ENCODE measurements at places on chromosomes 1 and 21. TPM values are rescaled to one million over a fixed set of nuclear protein-coding genes. Genes with fewer than 3 reads are reported as not detected.

Gene CD160
- total RNA-seq, result 0.63 TPM

Gene MROH9
- 11.6 TPM for total RNA-seq

Gene C1orf87
- 10.4 TPM for total RNA-seq

DNA sequence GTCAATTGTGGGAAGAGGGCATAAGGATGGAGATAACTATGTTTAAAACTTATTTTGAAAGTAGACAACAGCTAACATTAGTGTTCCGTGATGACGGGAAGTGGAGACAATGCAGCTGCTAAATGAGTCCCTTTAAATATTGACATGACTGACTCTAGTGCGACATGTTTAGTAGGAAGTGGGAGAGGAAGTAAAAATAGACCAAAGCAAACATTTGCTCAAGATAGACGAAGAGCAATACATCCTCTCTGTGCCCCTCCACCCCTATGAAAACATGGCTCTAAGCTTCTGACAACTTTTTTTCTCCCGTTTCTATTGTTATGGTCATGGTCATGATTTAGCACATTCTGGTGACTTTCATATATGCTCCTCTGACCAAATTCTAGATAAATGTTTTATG lies 60.0 kb upstream of the HMCN1 start:
- no peak for DNase-seq

- no peak for DNase-seq
Observed at GRCh38 chr1:234371414-234371813, 1.8 kb upstream of the COA6 start.

DNA sequence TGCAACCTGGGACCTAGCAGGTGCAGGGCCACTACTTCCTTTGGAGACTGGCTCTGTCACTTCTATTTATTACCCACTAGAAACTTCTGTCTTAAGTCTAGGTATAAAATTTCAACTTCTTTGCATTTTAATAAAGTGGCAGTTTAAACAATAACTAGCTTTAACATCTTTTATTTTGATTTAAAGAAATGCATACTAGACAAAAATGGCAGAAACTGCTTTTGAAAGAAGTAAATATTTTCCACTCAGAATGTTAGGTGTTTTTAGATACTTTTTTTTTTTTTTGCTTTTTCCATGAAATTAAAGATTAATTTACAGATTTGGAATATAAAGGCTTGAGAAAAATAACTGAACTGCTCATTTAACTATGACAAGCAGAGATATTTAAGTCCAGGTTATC lies 1477.6 kb downstream of the KCNT2 start:
- DNase-seq, result no peak

Measured in lung (tissue), 17 donors.